ENCODE measurements at places on chromosomes 7 and 10. TPM values are rescaled to one million over a fixed set of nuclear protein-coding genes. Genes with fewer than 3 reads are reported as not detected.

DNA sequence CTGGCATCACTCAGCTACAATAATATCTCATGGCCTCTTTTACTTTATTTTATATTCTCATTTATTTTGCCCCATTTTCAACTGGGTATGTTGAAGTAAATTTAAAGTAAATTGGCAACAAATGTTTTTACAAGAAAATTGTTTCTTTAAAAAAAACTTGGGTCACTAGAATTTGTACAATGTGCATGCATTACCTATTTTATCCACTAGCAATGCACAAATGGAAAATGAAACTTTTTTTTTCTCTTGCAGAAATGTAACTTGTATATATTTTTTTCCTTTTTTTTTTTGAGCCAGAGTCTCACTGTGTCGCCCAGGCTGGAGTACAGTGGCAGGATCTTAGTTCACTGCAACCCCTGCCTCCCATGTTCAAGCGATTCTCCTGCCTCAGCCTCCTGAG, 10.3 kb upstream of the H2AZ2 start:
- no peak for DNase-seq

GRCh38 chr7:8325067-8325466, 63.1 kb upstream of the ICA1 start:
- no peak for DNase-seq

DNA sequence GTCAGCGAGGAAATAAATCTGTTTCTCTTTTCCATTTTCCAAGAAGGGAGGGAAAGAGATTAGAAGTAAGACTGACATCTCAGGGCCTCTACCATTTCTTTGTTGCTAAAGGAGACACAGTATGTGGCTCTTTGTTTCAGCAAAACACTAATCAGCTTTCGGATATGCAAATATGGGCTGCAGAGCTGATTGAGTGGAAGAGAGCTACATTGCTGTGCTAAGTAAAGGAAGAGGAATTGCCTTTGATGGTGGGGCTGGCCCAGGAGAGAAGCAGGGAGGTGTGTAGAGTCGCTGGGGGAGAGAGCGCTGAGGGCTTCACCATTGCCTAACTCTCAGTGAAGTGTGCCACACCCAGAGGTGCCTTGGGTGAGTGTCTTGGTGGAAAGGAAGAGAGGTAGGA, 284.8 kb downstream of the SDK1 start:
- no peak for DNase-seq

GRCh38 chr10:3848775-3849635, 64.0 kb upstream of the KLF6 start:
- no peak for DNase-seq

CYP26C1 gene
- 0.77 TPM for total RNA-seq

CALY gene
- total RNA-seq, result not detected

GATA3 gene
- 3.4 TPM for total RNA-seq

MYOF gene
- 194 TPM for total RNA-seq
